Left kidney (tissue), 8 donors: ENCODE measurements at places on chromosomes 3 and 15.

GRCh38 chr3:171269542-171269941 lies 190.7 kb downstream of the TNIK start:
- no peak for DNase-seq

- no peak for DNase-seq
These were observed 16.3 kb downstream of the TMEM43 start for GRCh38 chr3:14141144-14141543.

DNA sequence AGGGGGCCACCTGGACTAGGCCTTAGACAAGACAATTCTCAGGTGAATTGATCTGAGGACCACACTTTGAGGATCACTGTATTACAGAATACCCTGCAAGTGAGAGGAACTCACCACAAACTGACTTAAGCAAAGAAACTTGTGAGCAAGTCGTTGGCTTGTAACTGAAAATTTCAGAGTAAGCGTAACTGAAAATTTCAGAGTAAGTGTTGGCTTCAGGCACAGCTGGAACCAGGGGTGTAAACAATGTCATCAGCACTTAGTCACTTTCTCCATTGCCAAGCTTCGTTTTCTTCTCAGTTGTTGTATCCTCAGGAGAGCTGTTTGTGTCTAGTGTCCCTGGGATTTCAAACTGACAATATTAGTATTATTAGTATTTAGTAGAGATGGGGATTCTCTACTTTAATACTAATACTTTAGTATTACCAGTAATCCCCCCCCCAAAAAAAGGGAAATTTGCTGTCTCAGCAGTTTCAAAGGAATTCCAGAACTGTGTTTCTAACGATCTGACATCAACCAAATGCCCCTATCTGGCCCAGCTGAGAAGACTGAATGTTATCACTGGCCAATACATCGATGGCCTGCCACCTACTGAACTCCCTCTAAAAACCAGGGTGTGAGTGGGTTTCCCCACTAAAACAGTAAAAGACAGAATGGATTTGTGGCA lies 474.4 kb downstream of the NTRK3 start:
- no peak for DNase-seq

GRCh38 chr3:150094150-150094933 lies 123.6 kb upstream of the PFN2 start:
- DNase-seq, result no peak

DNA sequence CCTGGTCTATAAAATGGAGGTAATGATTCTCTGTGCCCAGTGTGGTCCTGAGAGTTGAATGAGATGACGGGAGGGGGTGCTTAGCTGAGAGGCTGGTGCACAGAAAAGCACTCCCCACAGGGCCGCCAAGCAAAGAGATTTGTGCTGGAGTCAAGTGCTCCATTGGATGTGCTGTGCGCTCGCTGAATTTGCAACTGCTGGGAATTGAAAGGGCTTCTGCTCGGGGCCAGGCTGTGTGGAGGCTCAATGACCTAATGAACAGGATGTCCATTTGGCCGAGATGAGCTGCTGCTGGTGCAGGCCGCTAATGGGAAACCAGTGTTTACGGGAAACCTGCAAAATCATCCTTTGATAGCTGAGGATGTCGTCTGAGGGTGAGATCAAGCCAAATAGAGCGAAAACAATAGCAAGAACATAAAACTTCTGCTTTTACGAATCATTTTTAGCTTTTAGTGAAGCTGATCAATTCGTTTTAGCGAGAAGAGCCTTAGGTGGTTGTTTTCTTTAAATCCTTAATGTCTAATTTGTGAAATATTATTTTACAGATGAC lies 211.7 kb downstream of the GABRG3 start:
- no peak for DNase-seq

DNA sequence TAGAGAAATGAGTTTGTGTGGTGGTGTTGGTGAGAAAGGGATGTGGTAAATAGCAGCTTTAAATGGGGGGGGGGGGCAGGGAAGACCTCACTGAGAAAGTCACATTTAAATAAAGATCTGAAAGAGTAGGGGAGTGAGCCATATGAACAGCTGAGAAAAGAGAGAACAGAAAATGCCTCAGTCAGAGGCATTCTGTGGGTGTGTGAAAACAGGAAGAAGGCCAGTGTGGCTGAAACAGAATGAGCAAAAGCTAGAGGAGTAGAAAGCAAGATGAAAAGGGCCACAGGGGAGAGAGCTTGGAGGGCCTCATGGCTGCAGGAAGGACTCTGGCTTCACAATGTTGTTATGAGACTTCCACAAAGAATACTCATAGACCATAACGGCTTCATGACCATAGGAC lies 783.3 kb downstream of the ZPLD1 start:
- DNase-seq, result no peak

DNA sequence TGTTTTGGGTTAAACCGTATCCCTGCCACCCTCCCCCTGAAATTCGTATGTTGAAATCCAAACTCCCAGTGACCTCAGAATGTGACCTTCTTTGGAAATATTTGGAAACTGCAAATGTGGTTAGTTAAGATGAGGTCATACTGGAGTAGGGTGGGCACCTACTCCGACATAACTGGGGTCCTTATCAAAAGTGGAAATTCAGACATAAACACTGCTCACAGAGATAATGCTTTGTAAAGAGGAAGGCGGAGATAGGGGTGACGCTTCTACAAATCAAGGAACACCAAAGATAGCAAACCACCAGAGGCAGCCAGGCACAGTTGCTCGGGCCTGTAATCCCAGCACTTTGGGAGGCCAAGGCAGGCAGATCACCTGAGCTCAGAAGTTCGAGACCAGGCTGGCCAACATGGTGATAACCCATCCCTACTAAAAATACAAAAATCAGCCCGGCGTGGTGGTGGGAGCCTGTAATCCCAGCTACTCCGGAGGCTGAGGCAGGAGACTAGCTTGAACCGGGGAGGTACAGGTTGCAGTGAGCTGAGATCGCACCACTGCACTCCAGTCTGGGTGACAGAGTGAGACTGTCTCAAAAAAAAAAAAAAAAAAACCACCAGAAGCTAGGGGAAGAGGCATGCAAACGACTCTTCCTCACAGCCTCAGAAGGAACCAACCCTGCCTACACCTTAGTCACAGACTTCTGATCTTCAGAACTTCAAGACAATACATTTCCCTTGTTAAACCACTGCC lies 51.1 kb upstream of the CHD2 start:
- DNase-seq, result no peak

- DNase-seq, result no peak
These were observed 107.2 kb upstream of the MME start for GRCh38 chr3:154972951-154973350.

- DNase-seq, result peak; percentile 0
These were observed 104.2 kb upstream of the CLSTN2 start for GRCh38 chr3:139830817-139831216.

DNA sequence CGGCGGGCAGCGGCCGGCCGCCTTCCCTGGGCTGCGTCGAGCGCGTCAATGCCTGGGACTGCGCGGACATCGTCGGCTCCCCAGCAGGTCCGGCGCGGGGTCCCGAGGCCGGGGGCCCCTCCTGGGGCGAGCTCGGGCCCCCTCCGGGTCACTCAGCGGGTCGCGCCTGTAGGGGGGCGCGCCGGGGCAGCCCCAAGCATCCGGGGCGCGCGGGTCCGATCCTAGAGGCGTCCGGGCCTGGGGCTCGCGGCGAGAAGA lies 725 bp downstream of the TLE3 start:
- no peak for DNase-seq

DNA sequence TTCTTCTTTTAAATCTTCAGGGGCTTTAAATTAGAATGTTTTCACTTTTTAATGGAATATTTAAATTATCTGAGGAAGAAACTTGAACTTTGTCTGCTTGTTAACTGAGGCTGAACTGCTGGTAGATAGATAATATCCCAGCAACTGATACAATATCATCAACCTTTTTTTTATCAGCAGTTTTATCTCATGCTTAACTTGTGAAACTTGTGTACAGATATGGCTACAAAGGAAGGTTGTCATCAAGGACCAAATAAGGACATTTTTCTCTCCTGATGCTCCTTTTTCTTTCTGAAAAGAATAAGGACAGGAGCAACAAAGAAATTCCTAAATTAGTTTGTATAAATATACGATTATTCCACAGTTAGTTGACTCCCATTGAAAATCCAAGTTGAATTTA lies 66.4 kb upstream of the KBTBD8 start:
- no peak for DNase-seq

GRCh38 chr15:80996247-80996646 lies 4.5 kb upstream of the TLNRD1 start:
- DNase-seq, result no peak
